Stimulated activated CD4-positive, alpha-beta T cell treated with anti-CD3 and anti-CD28 coated beads, TNF-alpha, amount 100 ng/mL, for 4 hours (primary cell): ENCODE measurements at places on chromosomes 6 and 20.

GRCh38 chr6:37650071-37650481, 47.6 kb downstream of the MDGA1 start:
- no peak for DNase-seq

DNA sequence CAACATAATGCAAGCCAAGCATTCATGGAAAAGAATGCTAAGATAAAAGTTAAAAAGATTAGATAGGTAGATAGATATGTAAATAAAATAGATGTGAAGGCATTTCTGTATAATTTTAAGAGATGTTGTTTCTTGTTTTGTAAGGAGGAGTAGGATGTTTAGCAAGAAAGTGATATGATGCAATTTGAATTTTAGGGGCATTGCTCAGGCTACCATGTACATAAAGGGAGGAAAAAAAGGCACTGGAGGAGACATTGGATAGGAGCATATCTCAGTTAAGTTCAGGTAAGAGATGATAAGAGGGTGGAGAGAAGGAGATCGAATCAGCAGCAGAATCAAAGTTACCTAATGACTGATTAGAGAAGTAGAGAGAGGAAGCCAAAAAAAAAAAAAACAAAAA, 194.7 kb downstream of the TENT5A start:
- no peak for DNase-seq

DNA sequence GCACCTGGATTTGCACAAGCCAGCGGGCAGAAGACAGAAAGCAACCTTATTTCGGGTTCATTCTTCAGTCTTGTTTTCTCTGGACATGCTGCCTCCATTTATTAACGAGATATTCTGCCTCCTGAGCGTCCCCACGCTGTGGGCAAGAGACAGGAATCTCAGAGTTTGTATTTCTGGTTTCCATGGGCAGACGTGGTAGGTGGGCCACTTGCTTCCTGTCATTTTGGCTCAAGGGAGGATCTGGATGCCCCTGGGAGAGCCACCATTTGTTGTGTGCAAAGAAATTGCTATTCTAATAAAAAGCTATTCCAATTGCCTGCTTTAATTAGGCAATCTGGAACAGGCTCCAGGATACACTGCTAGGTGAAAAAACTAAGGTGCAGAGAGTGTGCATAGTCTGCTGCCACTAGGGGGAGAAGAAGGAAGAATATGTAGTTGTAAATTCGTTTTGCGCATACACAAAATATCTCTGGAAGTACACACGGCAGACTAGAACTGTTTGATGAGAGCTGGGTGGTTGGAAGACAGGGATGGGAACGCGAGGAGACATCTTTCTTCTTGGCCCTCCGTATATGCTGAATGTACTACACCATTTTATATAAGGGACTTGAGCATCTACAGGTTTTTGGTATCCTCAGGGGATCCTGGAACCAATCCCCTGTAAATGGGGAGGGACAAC, 30.1 kb upstream of the SLC16A10 start:
- DNase-seq = no peak

- no peak for DNase-seq
Measured at GRCh38 chr20:57503035-57503658, 21.8 kb downstream of the CTCFL start.

DNA sequence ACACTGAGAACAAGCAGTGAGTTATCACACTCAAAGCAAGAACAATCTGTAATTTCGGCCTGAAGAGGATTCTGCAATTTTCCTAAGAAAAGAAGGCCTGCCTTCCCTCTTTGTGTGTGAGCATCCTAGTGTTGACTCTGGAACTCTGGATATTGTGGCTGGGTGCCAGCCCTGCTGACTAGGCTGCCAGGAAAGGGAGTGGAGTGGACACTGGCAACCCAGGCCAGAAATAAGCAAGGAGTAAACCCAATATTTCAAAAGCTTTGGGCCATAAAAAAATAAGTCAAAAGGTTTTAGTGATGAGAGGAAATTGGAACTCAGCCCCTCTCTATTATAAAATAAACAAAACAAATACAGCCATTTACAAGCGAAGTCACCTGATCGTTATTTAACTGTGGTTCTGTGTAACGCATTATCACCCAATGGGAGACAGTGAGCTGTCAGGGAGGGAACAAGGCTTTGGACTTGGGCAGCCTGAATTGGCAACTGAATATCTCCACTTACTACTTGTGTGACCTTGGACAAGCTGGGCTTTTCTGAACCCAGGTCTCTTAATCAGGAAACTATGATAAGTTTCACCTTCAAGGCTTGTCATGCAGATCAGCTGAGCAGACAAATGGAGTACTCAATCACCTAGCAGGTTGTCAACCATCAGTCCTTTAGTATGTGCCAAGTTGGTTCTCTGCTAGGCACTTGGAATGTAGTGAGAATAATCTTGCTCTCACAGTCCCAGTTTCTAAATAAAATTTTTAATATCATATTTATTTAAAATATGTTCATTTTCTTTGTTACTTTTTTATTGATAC, 196.2 kb downstream of the PAX1 start:
- DNase-seq = no peak

DNA sequence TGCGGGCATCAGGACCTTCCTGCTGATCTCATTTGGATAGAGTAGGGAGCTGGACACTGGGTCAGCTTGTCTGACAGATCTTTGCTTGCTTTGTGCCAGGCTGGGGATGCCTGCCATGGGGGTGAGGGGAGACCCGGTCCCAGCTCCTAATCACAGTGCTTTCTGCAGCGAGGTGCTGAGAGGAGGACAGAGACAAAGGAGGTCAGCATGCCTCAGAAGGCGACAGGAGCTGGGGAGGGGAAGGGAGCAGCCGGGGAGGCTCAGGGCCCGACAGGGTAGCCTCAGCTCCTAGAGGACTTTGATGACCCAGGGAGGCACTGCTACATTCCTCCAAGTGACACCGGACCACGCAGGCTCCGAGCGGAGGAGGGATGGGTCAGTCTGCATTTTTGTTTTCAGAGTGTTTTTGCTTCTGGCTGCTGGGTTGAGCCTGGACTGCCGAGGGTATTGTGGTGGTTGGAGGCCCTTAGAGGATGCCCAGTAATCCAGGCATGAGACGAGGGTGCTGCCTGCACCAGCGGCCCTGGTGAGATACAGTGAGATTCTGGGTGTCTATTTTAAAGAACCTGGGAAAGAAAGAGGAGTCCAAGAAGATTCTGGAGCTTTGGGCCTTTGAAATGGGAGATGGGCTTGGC, 7.8 kb downstream of the RBM38 start:
- DNase-seq = no peak

GRCh38 chr6:157287923-157288322, 35.4 kb downstream of the TMEM242 start:
- DNase-seq = no peak

DNA sequence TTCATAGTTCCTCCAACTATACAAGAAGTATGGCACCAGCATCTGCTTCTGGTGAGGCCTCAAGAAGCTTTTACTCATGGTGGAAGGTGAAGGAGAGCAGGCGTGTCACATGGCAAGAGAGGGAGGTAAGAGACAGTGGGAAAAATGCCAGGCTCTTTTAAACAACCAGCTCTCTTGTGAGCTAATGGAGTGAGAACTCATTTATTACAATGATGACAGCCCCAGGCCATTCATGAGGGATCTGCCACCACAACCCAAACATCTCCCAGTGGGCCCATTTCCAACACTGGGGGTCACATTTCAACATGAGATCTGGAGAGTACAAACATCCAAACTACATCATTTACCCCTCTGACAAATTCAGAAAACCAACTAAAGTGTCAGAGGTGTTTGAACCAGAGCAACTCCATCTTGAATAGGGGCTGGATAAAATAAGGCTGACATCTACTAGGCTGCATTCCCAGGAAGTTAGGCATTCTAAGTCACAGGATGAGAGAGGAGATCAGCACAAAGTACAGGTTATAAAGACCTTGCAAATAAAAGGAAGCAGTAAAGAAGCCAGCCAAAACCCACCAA, 2.2 kb upstream of the UBD start:
- no peak for DNase-seq

DNA sequence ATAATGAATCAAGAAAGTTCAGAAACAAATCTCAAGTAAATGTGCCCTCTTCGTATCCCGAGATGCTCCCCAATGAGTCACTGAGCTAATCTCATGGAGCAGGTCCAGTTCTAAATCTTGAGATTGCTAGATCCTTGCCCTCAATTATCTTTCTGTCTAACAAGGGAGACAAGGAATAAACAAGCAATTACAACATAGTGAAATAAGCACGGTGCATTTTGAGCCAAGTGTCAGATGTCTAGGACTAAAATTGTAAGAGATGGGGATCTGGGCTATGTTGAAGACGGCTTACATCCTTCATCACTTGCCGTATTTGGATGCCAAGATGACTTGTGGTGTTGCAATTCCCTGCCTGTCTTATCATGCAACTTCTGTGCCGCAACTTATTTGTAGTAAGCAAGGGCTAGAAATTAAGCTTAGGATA, 56.5 kb upstream of the ADGRF1 start:
- no peak for DNase-seq

GRCh38 chr6:139429580-139430145, 55.2 kb upstream of the CITED2 start:
- no peak for DNase-seq

DNA sequence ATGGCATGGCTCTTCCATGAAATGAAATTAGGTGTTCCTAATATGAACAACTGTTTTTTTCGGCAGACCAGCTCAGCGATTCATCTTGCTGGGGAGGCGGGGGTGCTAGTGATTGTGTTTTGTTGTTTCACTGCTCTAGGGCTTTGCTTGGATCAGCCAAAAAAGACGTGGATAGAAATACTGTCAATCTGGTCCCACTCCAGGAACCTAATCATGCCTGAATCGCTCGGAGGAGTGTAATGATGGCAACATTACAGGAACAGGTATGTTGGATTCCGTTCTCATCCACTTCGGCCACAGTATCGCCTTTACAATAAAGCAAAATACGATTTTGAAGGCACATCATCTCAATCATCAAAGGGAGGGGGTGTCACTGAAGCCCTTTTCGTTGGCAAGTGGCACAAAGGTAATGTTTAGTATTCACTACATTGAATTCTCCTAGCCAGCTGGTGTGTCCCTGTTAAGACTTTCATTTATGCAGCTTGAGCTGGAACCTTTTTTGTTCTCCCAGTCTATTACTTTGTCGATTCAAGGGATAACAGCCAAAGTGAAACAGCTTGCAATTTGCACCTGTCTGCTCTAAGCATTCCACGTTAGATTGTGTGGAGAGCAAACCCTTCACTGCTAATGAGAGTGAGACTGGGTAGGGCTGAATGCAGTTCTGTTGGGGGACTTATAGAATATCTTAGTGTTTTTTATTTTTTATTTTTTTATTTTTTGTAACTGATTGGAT, 477.7 kb downstream of the TFAP2A start:
- DNase-seq = no peak

DNA sequence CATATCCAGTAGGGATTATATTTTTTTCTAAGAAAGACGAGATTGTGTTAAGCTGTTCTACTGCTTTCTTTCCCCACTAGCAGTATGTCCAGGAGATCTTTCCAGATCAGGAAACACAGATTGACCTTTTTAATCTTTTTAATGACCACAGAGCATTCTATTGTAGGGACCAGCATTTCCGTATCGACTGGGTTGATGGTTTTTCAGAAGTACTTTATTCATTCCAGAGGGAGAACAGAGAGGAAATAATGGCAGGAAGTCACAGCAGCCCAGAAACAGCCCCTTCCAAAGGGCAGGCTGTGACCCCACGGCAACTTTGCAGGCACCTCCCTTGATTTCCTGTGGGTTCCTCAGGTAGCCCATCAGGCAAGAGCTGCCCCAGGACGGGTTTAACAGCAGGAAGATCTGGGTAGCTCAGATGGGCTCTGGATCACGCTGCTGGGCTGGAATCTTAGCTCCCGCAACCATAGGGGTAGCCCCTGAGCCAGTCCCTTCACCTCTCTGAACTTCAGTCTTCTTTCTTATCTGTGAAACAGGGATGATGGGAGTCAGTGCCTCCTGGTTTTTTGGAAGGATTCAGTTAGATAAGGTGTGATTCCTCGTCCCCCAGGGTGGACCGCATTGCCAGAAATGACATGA, 23.8 kb upstream of the CHMP4B start:
- no peak for DNase-seq

DNA sequence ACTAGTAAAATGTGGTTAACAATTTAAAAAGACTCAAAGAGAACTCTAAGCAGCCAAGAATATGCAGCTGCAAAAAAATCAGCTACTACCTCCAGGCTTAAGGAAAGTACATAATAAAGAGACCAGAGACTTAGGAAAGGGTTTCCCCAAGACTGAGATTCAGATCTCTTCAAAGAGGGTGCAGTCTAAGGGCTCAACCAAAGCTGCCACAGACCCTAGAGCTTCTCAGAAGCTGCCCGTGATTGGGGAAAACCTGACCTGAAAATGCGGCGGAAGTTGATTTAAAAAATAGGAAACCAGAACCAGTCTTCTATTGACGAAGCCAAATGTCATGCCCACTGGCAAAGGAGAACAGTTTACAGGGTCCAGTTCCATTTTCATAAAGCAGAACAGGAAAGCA, 516.8 kb upstream of the MARCKS start:
- no peak for DNase-seq

DNA sequence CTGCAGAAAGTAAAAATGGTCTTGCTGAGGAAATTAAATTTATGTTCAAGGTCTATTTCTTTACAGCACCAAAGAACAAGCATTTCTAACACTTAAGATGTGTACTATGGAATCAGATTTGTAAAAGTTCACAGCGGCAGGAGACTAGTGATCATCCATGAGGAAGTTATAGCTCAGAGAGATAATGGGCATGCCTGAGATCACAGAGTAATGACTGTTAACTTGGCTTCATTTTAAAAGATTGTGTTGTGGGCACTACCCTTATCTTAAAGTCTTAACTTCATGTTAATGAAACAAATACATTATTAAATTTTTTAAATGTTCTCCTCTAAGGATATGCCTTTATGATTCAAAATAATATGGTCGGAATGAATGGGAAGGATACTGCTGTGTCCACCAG, 168.6 kb downstream of the GMPR start:
- no peak for DNase-seq

DNA sequence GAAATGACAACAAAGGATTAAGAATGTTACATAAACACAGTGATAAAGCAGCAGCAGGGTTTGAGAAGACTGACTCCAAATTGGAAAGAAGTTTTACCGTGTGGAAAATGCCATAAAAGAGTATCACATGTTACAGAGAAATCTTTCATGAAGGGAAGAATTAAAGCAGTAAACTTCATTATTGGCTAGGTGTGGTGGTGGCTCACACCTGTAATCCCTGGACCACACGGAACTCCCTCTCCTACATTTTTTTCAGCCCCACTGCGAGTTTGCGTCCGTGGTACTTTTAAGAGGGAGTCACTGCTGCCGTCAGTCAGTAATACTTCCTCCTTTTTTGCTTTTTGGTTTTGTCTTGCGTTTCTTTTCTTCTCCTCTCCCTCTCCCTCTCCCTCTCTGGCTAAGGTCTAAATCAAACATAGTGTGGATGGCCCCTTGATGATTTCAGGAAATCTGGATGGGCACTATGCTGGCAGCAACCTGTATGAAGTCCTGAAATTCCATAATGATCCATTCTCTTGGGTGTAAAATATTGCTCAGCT, 112.3 kb downstream of the MAN1A1 start:
- DNase-seq = no peak
